Effector memory CD8-positive, alpha-beta T cell (primary cell): ENCODE measurements at places on chromosomes 7 and 10.

DNA sequence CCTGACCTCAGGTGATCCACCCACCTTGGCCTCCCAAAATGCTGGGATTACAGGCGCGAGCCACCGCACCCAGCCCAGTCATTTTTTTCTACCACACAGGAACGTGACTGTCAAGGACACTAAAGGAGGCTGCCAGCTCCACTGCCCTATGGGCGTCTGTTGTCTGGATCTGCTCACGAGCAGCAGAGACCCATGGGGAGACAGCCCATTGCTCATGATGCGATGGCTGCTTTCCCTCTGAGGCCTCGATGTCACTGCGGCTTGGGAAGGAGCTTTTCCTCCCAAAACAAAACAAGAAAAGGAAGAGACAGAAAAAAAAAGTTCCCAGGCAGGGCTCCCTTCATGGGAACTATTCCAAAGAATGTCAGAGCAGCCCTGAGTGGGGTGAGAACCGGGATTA is 70.5 kb downstream of the DENND2A start:
- no peak for DNase-seq

DNA sequence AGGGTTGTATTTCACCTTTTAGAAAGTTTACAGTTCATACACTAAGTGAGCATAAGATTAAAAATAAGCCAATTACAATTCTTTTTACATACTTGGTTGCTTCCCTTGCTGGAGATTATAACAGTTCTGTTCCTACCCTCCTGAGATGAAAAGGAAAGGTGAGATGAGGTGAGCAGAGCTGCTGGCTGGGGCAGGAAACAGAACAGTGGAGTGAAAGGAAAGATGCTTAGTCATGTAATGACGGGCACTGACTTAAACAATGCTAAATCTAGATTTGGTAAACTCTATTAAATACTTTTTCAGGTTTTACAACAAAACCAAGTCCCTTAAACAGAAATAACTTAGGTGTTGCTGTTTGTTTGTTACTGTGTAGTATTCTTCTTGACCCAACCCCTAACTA is 19.9 kb upstream of the ZEB1 start:
- no peak for DNase-seq

GRCh38 chr10:17006631-17007417 is 122.8 kb downstream of the CUBN start:
- DNase-seq: no peak

GRCh38 chr7:93238131-93238530 is 6.0 kb downstream of the VPS50 start:
- DNase-seq: no peak

DNA sequence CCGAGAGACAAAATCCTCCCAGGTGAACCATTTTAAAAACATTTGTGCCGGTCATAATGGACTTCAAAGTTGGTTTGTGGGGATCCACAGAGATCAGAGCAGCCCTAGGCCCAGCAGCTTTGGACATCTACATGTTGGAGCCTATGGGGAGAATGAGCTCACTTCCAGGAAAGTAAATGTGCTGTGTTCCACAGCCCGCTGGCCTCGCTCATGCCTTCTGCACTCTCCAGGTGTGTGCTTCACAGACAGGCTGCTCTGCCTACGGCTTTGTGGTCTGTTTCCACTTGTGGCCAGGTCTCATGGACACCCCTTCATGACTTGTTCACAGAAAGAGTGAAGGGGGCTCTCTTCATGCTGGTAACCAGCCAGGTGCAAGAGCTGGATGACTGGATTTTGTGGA is 141.6 kb downstream of the ADARB2 start:
- DNase-seq: no peak

GRCh38 chr10:54691331-54691730 is 109.7 kb downstream of the PCDH15 start:
- DNase-seq: no peak

DNA sequence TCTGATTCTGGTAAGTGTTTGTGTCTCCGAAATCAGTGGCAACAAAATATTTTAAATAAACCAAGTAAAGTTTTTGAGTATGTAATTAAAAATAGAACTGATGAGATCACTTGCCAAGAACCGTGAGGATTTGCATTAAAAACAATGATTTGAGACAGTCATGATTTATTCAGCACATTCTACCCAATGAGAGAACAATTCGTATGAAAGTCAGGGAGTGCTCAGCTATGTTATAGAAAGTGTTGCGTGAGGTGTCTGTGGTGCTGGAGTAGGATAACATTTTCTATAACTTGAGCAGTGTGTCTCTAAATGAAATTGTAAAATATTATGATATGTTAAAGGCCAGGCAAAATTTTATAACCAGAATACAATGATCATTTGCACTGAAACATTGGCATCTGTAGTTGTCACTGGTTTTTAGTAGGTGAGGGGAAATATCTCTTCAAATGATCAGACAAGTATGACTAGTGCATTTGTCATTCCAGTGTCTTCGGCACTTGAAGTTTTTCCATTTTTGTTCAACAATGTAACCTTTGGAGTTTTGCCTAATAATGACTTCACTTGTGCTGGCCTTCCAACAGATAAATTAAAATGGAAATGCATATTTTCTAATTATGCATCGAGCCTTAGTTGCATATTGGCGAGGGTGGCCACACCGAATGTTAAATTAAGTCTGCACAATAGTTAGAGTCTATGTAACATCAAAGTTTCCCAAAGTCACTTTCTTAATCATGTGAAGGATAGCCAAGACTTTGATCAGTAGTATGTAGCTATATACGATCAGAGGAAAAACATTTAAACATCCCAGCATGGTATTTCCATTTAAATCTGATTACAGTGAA is 335.9 kb downstream of the GFRA1 start:
- no peak for DNase-seq

GRCh38 chr10:23157691-23158369 is 34.3 kb upstream of the PTF1A start:
- DNase-seq: no peak
